ENCODE measurements at places on chromosomes 11 and 22.

GRCh38 chr11:122294041-122294440 is 178.0 kb upstream of the BLID start:
- DNase-seq: no peak

DNA sequence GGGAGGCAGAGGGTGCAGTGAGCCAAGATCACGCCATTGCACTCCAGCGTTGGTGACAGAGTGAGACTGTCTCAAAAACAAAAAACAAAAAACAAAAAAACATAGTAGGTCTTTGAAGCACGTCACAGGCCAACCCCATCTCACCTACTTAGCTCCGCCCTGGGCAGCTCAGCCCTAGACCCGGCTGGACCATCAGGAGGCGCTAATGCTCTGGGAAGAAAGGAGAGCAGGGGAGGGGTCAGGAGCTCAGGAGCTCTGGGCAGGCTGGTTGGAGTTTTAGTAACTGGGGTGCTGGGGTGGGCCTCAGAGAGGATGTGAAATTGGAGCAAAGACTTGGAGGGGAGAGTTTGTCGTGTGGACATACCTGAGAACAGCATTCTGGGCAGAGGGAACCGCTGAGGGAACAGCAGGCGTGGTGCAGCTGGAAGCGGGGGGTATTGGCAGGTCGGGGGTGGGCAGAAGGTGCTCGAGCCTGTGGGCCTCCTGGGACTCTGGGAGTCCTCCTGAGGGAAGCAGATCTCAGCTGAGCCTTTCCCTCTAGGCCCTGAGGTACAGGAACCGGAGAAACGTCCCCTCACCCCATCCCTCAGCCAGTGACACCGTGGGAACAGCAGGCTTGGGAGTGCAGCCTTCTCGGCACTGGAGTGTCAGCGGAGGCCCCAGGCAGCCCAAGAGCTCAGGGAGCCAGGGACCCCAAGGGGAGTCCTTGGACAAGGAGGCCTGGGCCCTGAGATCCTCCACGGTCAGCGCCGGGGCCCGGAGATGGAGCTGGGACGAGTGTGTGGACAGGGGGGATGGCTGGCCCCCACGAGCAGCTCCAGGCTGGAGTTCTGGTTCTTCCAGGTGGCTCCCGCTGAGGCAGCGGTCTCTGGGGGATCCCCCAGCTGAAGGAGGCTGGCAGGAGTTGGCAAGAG is 2.2 kb upstream of the RPS6KA4 start:
- DNase-seq: peak; percentile 23

DNA sequence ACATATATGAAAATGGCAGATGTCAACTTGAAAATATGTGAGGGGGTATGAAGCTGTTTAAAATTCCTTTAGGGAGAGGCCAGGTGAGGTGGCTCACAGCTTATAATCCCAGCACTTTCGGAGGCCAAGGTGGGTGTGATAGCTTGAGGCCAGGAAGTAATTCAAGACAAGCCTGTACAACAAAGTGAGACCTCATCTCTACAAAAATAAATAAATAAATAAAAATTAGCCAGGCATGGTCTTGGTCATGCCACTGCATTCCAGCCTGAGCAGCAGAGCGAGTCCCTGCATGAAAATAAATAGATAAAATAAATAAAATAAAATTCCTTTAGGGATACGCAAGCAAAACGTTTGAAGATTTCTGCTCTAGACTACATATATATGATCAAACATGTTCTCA is 38.1 kb upstream of the FAM181B start:
- no peak for DNase-seq

- DNase-seq: no peak
These were observed 87.6 kb upstream of the TIMP3 start for GRCh38 chr22:32713737-32714457.

DNA sequence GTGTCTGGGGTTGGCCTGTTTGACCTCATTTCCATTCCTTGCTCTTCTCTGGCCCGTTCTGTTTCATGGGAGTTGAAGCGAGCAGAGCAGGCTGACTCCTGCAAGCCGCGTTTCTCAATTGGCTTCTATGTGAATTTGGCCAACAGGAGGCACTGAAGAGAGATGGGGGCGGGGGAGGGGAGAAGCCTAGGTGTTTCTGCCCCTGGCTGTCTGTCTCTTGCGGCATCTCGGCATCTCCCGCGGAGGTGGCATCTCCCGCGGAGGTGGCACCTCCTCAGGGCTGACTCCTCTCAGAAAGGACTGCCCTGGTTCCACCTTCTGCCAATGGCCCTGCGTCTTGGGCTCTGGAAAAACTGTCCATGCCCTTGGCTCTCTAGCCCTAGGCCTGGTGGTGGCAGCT is 125.6 kb upstream of the CSNK2A3 start:
- no peak for DNase-seq

DNA sequence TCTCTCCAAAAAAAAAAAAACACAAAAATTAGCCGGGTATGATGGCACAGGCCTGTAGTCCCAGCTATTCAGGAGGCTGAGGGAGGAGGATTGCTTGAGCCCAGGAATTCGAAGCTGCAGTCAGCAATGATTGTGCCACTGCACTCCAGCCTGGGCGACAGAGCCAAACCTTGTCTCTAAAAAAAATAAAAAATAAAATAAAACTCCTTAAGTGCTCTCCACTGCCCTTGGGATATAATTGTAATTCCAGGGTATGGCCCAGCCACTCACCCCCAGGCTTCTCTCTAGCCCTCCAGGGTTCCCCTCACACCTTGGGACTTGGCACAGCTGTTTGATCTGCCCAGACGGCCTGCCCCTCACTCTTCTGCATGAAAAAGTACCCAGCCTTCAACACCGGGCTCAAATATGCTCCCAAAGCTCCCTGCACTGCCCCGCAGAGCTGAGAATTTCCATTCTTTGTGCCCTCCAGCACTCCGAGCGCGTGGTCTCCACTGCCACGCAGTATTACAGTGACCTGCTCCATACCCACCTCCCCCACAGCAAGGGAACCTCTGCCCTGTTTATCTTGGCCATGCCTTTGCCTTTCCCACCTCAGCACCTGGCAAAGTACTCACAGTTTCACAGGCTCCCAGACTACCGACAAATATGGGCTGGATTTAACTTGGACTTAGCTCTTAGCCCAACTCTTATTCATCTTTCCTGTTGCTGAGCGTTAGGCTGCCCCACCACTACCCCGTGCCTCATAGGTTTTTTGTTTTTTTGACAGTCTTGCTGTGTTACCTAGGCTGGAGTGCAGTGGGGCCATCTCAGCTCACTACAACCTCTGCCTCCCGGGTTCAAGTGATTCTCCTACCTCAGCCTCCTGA is 7.6 kb upstream of the FTH1 start:
- DNase-seq: no peak

DNA sequence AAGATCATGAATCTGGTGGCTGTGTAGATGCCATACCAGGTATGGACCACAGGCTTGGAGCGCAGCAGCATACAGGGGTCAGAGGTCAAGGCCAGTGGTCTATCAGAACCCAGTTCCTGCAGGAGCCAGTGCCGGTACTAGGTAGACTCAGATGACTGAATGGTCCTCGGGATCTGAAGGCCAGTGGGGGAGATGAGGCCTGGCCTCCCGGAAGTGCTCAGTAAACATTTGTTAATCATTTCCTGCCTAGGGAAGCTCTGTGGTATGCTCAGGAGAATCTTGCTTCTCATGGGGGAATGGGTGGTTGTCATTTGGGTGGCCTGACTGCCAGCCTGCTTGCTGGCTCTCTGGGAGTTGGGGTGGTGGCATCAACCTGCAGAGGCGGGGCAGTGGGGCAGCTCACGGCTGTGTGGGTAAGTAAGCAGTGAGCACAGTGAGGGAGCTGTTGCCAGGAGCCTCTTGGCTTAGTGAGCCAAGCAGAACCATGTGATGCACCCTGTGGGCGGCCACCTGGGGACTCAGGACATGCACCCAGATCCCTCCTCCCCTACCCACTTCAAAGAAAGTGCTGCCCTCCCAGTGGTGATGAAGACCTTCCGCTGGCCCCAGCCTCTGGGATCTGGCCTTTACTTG is 33.0 kb downstream of the PTPRJ start:
- no peak for DNase-seq

DNA sequence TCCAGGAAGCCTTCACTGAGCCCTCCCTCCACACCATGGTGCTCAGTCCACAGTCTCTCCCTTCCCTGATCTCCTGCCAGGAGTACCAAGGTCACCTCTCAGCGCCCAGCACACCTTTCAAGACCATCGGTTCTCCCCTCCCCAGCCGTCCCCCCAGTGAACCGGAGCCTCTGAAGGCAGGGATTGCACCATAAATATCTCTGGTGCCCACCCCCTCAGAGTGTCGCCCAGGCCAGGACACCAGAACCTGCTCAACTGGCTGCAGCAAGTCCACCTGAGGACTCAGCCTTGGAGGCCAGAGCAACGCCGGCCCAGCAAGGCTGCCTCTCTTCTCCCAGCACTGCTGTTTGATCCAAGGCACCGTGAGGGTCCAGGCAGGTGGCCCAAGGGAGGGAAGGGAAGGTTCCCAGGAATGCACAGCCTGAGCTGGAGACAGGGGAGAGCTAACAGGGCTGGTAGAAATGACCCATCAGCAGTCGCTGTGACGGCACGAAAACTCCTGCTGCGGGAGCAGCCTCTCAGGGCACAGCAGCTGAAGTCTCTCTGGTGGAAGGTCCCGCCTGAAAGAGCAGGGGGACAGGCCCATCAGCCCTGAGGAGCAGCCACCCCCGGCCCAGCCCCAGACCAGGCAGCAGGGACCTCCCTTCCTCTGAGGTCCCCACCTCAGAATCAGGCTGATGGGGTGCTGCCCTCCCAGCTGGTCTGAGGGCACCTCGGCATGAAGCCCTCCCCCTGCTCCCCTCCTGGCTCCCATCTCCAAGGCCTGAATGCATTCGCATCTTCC is 80.3 kb downstream of the BUD13 start:
- no peak for DNase-seq

DNA sequence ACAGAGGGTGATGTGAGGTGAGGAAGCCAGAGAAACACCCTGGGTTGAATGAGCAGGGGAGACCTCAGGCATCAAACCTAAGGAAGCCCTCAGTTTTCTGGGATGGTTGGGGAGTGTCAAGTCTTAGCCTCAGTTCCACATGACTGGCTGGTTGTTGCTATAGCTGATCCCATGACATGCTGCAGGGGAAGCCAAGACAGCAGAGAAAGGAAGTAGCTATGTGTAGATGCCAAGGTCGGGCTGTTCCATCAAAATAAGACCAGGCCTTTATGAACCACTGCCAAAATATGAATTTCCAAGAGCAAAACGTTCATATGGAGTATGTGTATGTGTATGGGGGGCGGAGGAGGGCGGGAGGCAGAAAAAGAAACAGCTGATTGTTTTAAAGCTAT is 11.6 kb downstream of the CD59 start:
- no peak for DNase-seq

DNA sequence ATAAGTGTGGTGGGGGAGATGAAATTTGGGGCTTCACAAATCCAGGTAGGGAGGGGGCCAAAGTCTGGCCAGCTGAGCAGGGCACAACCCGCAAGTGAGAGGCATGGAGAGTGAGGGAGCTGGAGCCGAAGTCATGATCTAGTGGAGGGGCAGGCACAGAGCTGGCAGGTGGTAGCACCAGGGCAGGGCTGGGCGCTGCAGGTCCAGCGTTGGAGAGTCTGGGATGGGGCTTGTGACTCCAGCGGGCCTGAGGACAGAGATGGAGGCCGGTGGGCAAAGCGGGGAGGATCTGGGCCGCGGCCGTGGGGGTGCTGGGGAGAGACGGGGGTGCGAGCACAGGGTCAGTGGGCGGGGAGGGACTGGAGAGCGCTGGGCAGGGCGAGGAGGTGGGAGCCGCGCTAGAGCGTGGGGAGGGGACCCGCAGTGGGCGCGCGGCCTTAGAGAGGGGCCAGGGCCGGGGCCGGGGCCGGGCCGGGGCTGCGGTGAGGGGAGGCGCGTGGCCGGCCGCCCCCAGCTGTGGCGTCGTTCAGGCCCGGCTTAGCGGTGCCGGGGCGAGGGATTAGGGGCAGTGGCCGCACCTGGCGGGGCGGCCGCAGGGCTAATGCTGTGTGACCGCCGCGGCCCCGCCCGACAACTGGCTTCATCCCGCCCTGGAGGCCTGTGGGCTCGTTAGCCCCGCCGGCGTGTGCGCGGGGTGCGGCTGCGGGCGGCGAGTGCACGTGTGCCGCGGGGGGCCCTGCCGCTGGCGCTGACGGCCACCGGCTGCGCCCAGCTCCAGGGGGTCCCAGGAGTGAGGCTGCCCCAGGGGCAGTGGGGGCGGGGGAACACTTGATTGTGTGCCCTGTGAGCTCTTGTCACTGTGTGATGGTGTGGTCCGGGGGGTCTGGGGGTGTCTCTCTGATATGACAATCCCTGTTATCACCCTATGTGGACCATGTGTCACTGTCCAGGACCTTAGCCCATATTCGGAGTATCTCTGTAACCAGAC is 23.6 kb upstream of the MYOD1 start:
- DNase-seq: no peak

DNA sequence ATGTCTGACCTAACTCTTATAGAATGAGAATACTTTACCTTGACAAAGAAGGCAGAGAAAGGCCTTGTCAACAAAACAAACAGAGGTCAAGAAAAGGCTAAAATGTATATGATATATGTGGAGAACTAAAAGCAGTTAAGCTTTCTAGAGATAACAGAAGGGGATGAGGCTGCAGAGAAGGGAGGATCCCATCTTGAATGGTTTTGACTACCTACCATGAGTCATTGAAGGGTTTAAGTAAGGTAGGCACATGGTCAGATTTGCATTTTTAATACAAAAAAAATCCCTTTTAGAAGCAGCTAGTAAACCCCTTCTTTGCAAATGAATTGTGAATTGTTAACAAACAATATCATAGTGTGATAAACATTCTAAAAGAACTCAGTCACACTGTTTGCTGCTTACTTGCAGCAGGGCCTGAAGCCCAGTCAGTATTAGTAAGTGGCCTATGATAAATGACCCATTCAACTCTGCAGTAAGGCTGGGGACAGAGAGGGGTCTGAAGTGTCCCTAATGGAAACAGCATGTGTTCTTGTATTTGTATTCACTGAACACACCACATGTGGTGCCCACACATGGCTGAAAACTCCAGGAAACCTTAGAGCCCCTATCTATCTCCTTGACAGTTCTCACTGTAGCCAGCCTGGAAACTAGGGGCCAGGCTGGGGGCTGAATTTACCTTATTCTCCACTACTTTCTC is 328.8 kb upstream of the PITPNB start:
- DNase-seq: no peak

DNA sequence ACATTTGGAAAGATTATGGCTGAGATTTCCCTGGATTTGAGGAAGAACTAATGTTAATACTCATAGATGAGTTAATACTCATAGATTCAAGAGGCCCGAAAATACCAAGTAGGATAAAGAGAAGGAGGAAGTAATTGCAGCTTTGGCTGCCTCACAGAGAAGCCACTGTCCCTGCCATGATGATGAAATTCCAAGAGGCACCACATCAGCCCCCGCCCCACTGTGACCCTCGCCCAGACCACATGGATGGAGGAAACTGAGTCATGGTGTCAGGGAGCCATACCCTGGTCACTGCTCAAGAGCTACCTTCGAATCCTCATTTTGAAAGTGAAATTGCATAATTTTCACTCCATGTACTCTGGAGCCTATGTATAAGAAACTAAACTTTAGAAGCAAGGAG is 92.9 kb upstream of the SLC22A12 start:
- peak; percentile 83 for DNase-seq

GRCh38 chr11:18010977-18011586 is 1.8 kb downstream of the SERGEF start:
- no peak for DNase-seq

Data from KG1 (cell line).